ENCODE measurements at places on chromosomes 6 and 20.

GRCh38 chr6:90088009-90088408 is 193.7 kb downstream of the GJA10 start:
- DNase-seq = no peak

- DNase-seq = no peak
These were observed 796 bp downstream of the PHF20 start for GRCh38 chr20:35772563-35773058.

GRCh38 chr6:73152966-73153757 is 72.1 kb downstream of the KHDC1L start:
- DNase-seq = no peak

DNA sequence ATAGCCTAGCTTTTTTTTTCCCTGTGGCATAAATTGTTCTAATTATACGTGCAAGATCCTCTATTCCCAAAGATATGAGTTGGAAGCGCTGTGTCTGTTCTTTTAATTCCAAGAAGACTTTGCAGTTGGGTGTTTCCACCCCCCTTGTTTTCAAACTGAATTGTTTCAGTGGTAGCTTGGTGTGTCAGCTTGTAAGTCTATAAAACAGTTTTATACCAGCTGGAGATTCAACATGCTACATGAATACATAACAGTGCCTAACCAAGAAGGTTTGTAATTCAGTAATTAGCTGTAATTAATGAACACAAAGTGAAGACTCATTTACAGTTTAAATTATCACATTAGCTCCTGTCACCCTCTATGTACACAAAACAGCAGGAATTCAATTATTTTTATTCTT is 154.0 kb downstream of the ZNF217 start:
- DNase-seq = no peak

DNA sequence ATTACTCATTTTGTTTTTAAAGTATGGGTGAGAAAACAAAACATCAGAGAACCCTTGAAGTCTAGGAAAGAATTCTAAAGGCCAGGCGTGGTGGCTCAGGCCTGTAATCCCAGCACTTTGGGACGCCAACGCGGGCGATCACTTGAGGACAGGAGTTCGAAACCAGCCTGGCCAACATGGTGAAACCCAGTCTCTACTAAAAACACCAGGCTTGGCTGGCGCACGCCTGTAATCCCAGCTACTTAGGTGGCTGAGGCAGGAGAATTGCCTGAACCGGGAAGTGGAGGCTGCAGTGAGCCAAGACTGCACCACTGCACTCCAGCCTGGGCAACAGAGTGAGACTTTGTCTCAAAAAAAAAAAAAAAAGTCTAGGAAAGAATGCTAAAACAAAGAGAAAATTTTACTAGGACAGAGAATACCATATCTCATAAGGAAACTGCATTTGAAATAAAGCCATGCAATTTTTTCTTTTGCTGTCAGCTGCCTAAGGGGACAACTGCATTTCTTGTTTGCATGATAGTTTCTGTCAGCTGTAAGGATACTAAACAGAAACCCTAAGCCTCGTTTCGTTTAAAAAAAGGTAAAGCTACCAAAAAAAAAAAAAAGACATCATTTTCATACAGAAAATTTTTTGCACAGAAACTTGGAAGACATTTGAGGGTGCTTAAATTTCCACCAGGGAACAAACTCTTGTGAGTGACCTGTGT is 32.1 kb downstream of the SMLR1 start:
- DNase-seq = no peak

DNA sequence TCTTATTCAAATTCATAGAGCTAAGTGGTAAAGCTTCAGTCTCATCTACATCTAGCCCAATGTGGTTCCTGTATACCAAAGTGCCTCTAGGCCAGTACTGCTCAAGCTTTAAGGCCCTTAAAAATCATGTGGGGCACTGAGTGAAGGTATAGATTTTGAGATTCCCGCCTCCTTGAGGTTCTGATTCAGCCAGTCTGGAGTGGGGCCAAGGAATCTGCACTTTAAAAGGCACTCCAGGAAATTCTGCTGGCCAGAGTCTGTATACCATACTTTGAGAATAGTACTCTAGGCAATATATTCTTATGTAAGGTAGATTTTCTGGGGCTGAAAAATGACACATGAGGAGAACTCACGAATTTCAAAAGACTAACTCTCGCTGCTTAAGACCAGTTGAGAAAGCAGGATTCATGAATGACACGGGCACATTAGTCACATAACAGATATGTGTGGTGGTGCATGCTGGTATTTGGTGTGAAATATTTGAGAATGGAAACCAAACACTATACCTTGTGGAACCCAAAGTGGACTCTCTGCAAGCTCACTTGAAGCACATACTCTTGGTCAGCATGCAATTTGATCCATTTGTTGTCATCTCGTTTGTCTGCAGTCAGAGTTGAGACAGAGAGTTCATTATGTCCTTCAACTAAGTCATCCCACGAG is 47.6 kb upstream of the SIM1 start:
- DNase-seq = no peak

DNA sequence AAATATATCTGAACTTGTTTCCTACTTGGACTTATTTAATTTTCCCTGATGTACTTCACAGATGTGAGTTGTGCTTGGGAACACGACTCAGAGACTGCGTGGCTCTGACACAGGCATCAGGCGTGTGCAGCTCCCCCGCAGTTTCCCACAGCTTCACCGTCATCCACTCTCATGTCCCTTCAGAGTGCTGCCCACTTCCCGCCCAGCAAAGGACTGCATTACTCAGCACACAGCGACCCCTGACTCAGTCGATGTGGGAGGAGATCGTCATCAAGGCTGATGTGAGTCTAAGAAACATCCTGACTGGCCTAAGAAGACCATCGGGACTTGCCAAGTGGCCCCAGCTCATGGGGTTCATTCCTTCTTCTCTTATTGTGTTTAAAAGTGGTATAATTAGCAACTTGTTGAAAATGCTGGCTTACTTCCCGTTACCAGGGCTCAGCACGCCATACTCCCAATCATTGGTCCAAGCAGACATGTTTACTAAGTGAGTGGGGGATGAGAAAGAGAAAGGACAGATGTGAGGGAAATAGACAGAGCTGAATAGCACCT is 539.4 kb upstream of the JARID2 start:
- no peak for DNase-seq

DNA sequence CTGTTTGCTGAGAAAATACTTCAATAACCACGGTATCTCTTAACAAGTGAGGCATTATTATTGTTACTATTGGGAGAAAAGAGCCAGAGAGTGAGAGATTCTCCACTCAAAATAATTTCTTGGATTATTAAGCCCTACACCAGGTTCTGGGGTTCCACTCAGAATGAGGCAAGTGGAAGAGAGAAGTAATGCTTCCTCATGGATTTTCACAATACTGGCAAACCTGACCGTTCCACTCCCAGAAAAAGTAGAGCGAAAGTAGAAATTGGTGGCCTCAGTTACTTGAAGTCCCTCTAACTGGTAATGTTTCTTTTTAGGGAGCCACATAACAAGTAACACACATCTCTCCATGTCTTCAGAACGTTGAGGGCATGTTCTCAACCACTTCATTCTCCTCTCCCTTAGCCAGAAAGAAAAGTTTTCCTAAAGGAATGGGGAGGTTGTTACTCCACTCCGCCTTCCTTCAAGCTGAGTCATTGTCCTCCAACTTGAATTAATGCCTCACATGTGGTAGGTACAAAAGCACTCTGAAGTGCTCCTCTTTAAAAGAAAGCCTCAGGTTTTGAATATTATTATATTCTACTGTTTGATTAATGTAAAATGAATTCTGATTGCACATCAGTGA is 1.9 kb downstream of the BAG2 start:
- no peak for DNase-seq

DNA sequence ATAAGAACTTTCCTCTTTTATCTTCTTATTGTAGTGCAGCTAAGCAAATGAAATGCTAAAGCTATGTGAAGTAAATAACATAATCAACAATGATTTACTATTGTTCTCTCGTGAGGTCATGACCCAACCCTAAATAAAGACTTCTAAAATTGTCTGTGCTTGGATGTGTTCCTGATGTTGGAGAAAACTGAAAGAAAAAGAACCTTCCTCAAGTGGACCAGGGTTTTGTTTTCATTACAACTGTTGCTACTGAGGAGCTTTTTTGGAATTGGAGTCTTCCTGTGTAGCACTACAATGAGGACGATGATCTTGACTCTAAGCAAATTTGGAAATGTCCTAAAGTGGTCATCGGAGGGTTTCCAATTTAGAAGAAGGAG is 59.7 kb upstream of the SUPT3H start:
- no peak for DNase-seq

DNA sequence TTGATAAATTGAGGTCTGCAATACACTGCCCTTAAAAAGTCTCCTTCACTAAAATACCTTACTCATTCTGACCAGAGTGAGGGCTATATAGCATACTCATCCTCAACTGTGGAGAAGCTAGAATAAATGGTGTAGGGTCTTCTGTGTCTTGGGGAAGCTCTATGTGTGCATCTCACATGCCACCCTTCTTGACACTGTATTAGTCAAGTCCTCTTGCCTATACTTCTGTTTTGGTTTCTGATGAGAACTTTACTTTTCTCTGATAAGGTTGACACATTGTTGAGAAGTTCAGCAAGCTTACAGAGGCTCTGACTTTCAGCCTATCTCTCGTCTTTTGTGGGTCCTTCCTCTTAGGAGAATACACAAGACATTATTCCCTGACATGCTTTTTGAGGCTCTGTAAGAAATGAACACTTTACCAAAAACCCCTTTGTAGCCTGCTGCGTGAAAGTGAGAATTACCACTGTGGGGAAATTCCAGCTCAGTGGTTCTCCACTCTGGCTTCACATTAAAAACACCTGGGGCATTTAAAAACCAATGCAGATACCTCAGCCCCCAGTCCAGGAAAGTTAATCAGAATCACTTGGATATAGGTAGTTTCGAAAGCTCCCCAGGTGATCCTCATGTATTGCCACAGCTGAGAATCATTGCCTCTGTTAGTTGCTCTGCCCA is 372.1 kb upstream of the HS3ST5 start:
- no peak for DNase-seq

- no peak for DNase-seq
These were observed 60.2 kb downstream of the SCML4 start for GRCh38 chr6:107763946-107764345.

DNA sequence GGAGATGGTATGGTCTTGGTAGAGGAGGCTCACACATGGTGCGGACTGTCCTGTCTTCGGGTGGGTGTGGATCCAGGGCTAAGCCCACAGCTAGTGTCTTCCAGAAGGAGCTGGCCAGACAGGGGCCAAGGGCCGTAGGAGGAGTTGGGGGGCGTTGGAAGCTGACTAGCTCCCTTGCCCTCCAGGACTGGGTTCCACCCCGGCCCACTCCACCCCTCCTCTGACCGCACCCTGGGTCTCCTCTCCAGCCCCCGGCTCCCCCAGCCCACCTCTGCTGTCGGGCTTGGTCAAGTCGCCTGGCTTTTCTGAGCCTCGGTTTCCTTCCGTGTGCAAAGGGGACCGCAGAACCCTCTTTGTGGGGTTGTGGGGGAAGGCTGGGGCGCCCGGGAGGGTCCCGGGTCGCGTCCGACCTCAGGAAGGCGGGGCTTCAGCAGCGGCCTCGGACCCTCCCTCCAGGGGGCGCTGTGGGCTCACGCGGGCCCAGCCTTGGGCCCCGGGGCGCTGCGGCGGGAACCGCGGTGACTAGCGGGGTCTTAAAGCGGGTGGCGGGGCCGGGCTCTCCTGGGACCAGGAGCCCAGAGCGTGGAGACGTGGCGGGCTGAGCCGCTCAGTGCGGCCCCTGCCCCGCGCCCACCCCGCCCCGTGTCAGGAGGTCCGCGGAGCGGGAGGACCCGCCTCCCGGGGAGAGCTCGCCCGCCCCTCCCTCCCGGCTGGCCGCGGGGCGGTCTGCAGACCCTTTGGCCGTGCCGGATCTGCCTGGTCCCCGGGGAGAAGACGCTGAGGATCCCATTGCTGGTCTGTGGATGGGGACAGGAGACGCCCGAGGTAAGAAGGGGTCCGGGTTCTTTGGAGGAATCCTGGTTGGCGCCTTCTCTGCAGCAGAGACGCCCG is 5.4 kb downstream of the NPBWR2 start:
- peak; percentile 80 for DNase-seq

DNA sequence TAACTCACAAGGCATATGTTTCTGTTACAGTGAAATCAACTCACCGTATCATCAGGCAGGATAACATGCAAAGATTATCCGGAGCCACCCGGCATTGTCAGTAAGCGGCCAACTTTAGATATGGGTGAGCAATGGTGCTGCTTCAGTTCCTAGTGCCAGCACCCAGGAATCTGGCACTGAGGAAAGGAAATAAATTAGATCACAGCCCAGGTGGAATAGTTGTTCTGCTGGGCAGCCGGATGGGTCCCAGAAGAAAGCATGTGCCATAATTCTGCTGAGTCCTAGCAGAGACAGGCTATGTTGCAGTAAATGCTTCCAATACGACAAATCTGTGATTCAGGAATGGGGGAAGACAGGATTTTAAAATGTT is 183.6 kb upstream of the SPTLC3 start:
- no peak for DNase-seq

- DNase-seq = peak; percentile 29
These were observed at the start of gene SRSF12 for GRCh38 chr6:89117211-89118108. Gene SRSF12, minus strand, starts transcription at chr6:89118071. Its CDS starts 184 bp downstream, at chr6:89117887.

DNA sequence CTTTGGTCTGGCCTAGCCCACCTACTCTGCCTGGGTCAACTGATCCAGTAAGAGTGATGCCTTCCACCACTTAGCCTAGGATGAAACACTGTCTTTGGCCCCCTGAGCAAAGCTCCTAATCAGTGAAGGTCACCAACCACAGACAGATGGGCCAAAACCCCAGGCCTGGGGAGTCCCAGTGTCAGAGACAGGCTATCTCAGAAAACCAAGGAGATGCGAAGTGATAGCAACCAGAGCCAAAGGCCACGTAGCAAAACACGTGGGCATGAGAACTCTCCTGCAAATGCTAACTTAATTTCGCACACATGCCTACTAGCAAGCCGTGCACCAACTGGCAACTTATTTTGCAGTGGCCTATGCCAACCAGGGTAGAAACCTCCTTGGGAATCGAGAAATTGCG is 29.1 kb downstream of the AGPAT4 start:
- no peak for DNase-seq

- no peak for DNase-seq
These were observed 99.2 kb upstream of the TMEM181 start for GRCh38 chr6:158460602-158461169.

DNA sequence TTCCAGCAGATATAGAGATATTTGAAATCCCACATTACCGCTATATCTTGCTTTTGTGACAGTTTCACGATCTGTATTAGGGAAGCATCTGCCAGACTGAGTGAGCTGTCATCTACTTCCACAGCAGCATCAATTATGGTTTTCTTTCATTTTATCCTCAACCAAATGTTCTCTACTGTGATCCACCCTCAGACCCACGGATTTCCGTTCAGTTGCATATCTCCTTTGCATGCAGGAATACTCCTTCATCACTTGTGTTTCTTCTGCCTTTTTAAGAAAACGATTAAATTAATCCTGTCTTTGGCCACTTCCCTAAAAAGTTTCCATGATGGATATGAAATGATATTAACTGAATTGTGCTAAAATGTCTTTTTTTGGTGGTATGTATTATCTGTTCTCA is 262.1 kb upstream of the ADGRB3 start:
- DNase-seq = no peak
